ENCODE measurements at places on chromosomes 3 and 15. TPM values are rescaled to one million over a fixed set of nuclear protein-coding genes. Genes with fewer than 3 reads are reported as not detected.

GRCh38 chr3:99969136-99969535 is 145.2 kb downstream of the FILIP1L start:
- DNase-seq: no peak

- DNase-seq: no peak
These were observed 53.2 kb downstream of the PGPEP1L start for GRCh38 chr15:98954411-98954810.

DNA sequence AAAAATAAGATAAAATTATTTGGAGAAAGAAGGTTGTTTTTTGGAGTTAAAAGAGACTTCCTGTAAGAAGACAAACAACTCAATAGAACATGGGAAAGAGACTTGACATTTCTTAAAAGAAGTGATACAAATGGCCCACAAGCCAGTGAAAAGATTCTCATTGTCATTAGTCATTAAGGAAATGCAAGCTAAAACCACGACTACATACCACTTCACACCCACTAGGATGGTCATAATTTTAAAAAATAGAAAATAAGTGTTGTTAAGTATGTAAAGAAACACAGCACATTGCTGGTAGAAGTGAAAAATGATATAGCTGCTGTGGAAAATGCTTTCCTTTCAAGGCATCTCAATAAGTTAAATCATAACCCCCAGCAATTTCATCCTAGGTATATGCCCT is 44.4 kb upstream of the GK5 start:
- no peak for DNase-seq

Gene RETNLB
- total RNA-seq: not detected

Gene GOLGA8G
- not detected for total RNA-seq

DNA sequence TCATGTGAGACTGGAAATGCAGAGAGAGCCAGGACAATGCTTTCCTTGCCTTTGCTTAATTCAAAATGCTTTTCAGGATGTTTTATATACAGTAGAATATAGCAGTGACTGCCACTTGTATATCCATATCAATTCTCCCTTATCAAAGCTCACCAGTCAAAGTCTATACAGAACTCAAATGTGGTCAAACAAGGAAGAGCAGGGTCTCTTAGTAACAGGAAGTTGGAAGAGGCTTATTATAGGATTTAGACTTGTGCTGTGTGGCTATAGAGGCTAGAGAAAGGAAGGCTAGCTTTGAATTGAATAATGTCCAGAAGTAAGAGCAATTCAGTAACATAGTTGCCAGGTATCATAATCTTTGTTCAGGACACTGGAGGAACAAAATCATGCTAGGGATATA is 4.4 kb upstream of the SI start:
- no peak for DNase-seq

- DNase-seq: no peak
These were observed 48.7 kb upstream of the CPB1 start for GRCh38 chr3:148778926-148779325.

- DNase-seq: no peak
These were observed 13.9 kb upstream of the RYR3 start for GRCh38 chr15:33296856-33297255.

Gene LXN
- total RNA-seq: 7.8 TPM

GRCh38 chr15:31275331-31276262 is 51.0 kb upstream of the KLF13 start:
- DNase-seq: peak; percentile 19

- DNase-seq: no peak
These were observed 116.5 kb downstream of the RTP4 start for GRCh38 chr3:187484547-187485295.

- no peak for DNase-seq
These were observed 320 bp upstream of the ACAN start for GRCh38 chr15:88802991-88803240.

DNA sequence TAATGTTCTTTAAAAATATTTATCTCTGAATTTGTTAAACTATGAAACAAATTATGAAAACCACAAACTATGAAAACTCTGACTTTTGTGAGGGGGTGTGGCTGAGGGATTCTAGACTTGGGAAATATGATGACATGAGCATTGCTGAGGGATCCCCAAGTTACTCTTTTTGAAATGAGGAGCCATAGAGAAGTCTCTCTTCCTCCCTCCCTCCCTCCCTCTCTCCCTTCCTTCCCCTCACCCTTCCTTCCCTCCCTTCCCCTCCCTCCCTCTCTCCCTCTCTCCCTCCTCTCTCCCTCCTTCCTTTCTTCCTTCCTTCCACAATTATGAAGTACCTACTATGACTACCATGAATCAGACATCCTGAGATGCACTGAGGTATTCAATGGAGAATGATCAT is 673.1 kb downstream of the ROBO1 start:
- DNase-seq: no peak

Gene ADAMTS9
- 5.6 TPM for total RNA-seq

All from H7 (cell line).